ENCODE measurements at places on chromosomes 4 and X.
A peak's percentile ranks its signal among the peaks of the same experiment; 100 is the strongest.

GRCh38 chr4:144289667-144290428 is 149.3 kb upstream of the GYPA start:
- no peak for DNase-seq

DNA sequence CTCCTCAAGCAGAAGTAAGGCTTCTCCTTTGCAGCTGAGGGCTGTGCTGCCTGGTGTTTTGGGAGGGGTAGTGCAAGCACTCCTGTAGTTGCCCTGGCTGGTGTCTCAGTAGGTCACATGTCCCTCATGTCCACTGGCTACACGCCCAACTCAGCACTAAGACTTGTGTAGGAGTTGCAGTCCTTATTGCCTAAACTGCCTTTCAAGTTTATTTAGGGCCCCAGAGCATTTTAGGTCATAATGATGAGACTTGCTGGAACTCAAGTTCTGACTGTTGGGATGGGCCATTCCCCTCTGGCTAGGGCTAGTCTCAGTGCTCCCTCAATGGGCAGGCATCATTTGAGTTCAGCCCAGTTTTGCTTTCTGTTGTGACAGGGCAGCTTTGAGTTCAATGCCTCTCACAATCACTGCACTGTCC is 44.1 kb downstream of the PPM1K start:
- DNase-seq: no peak

DNA sequence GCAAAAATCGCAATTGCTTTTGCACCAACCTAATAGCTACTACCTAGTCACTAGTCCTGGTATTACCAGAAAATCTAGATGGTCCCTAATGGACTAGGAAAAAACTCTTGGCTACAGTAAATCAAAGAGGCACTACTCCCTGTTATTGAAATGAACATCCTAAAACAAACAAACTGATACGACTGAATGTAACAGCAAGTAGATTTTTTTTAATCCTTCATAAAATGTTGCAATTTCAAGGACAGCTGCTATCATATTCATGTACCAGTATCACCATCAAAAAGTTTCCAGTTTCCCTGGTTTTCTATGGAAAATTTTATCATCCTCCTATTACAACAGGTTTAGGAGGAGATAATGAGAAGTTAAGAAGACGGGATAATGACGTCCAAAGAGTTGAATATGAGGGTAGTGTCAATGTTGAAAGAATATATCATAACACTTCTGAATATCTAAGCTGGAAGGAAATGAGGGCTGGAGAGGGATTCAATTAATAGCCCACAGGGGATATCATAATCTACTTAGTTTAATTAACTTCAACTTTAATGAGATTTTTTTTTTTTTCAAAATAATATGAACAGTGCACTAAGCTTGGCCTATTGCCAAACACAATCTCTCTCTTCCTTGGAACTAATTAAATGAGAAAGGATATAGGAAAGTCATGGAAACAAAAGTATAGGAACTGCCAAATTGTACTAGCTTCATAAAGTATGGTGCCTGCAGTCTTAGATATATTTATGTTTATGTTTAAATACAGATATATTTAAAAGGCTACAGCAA is 94.8 kb upstream of the SMIM10 start:
- DNase-seq: no peak

- DNase-seq: no peak
These were observed 100.6 kb downstream of the GC start for GRCh38 chr4:71683309-71683708.

DNA sequence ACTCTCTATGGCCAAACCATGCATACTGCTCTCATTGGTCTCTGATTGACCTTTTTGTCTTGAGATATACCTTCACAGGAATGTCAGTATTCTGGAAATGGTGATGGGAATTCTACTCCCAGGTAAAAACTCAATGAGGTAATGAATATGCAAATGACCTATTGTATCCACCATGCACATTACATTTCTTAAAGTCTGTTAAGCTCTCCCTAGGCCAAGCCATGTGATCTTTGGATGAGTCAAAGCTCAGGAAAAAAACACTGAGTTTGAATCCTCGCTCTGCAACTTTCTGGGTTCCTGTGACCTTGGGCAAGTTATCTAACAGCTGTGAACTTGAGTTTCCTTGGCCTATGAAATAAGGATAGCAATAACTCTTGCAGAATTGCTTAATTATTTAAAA is 175.4 kb downstream of the PPP1R2C start:
- no peak for DNase-seq

DNA sequence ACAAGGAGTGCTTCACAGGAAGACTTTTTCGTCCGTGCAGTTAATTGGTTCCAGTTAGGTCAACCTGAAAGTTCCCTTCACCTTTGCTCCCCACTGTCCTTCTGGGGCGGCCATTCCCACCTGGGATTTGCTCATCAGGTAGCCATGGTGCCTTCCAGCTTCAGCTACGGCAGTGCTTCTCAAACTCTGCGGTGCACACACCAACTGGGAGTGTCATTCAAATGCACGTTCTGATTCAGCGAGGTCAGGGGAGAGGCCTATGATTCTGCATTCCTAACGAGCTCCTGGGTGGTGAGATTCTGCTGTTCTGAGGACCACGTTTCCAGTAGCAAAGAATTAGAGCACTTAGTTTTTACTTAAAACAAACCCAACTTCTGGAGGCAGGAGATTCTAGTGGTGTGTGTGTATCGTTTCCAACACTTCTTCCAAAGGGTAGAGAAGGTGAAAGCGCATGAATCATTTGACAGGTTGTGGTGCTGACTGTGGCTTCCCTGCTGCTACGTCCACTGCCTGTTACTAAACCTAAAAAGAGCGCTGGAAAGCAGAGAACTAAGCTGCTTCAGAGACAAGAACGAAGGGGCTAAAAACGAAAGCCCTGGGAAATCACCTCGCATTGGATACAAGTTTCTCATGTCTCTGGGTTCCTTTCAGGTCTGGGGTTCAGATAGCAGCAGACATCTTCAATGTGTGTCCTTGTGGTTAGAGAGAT is 4.7 kb upstream of the HELT start:
- no peak for DNase-seq

DNA sequence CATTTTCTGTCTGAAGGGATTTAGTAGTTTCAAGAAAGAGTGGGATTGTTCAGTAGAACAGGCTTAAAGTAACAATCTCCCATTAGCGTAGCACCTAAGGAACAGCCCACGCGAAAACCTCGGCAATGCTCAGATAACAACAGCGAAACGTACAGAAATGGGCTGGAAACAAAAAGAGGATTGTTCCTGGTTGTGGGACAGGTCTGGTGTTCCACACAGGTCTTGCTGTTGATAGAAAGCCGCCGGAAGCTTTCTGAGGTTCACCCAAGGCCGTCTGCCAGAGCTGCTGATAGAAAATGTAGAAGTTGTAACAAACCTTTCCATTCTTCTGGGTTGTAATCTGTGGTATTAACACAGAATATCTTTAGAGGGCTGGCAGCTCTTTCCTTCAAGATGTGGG is 69.4 kb upstream of the CLCN4 start:
- DNase-seq: no peak

- DNase-seq: no peak
These were observed 124.9 kb downstream of the KDM6A start for GRCh38 chrX:44997888-44998287.

DNA sequence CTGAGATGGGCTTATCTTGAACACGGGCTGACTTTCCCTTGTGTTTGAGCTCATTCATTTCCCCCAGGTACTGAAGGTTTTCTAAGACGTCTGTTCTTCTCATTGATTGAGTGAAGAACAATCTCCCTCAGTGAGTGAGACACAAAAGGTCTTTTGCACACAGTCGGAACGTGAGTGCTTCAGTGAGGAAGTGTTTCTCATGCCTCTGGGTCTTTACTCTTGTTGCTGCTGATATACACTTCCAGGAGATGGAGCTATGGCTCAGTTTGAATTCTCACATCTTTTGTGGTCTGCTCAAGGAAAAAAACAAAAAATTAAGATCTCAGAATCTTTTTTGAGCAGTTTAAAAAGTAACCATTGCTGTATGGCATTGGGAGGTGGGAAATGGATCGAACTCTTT is 981.9 kb upstream of the TENM3 start:
- DNase-seq: no peak

DNA sequence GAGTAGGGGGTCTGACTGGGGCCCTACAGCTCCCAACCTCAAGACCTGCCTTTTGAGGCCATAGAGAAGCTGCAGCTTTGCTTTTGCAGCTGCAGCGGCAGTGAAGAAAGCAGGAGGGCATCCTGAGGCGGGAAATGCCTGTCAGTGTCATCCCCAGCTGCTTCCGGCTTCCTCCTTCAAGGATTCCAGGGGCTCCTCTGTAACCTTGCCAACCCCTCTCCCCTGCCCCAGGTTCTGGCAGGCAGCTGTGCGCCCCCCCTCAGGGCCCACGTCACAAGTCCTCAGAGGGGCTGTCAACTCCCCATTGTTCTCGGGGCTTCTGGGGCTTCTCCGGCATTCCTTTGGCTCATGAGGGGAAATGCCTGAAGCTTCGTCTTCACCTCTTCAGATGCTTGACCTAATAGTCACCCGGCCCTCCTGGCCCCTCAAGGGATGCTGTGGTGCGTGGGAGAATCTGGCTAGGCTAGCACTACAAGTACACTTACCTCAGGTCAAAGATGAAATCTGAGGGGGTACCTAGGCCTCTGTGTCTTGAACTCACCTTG is 31.9 kb downstream of the APLN start:
- no peak for DNase-seq

DNA sequence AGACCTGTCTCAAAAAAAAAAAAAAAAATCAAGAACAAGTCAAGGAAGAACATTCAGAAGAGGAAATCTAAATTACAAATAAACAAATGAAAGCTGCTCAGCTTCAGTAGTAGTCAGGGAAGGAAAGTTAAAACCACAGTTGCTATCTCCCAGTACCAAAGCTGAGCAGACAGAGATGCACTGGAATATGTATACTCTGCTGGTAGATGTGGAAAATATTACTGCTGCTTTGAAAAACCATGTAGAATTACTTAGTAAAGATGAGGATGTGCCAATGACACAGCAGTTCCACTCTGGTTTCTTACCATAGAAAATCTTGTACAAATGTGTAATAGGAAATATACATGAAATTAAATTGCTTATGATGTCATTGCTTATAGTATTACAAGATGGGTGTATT is 25.1 kb upstream of the PRKX start:
- DNase-seq: no peak

DNA sequence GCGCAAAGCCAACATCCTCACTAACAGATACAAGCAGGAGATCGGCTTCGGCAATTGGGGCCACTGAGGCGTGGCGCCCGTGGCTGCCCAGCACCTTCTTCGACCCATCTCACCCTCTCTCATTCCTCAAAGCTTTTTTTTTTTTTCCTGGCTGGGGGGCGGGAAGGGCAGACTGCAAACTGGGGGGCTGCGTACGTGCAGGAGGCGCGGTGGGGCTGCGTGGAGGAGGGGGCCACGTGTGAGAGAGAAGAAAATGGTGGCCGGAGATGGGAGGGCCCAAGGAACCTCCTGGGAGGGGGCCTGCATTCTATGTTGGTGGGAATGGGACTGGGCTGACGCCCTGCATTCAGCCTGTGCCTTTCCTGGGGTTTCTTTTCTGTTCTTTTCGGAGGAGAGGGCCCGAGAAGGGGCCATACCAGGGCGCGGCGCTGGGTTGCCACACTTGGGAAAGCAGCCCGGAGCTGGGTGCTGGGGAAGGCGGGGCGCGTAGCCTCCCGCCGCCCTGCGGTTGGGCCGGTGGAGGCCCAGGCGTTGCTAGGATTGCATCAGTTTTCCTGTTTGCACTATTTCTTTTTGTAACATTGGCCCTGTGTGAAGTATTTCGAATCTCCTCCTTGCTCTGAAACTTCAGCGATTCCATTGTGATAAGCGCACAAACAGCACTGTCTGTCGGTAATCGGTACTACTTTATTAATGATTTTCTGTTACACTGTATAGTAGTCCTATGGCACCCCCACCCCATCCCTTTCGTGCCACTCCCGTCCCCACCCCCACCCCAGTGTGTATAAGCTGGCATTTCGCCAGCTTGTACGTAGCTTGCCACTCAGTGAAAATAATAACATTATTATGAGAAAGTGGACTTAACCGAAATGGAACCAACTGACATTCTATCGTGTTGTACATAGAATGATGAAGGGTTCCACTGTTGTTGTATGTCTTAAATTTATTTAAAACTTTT is 4.5 kb downstream of the MID1IP1 start:
- peak; percentile 37 for DNase-seq
